ENCODE measurements at places on chromosomes 7 and 10.

- DNase-seq, result no peak
Measured at GRCh38 chr7:135889823-135890222, 87.3 kb downstream of the MTPN start.

DNA sequence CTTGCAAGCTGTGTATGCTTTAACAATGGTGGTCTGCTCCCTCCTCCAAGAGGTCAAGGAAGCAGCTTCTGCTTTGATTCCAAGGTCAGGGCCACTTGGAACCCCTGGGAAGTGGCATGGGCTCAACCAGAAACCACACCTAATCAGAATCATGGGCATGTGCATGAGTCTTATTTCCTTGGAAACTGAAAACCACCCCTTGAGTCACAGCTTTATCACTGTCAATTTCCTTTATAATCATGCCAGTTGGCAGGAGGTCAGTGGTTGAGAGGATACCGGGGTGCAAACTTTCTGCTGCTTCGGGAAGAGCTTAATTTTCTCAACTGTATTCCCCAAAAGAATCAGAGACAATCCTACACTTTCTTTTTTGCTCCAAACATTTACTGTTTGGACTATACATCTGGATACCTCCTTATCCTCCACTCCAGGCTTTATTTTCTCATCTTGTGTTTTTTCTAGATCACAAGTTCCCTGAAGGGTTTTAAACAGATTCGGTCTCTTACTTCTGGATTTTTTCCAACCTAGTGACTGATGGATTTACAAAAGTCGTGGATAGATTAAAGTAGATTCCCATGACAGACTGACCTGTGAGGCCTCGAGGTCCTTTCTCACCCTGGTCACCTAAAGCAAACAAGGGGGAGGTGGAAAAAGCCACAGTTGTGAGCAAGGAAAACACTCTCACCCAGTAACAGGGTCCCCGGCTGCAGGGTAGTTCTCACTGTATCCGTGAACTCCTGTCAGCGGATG lies 36.0 kb downstream of the COL17A1 start:
- no peak for DNase-seq

DNA sequence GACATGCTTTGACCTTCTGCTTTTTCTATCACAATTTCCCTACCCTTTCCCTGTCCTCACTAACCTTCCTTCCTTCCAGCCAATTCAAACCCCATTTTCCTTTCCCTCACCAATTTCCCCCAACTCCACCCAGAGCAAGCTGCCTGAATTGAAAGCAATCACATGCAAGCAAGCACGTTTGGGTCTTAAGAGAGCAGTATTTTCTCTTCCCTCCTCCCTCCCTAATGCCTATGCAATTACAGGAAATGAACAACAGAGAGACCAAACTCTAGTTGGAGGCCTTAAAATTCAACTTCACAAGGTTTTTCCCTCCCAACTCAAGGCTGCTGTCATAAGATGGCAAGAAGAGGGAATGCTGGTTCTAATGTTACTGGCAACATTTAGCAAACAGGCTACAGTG lies 117.2 kb downstream of the MYOF start:
- no peak for DNase-seq

GRCh38 chr7:118312051-118312450 lies 87.5 kb downstream of the ANKRD7 start:
- DNase-seq, result no peak

- DNase-seq, result no peak
Measured at GRCh38 chr10:86254526-86255174, 111.9 kb downstream of the GRID1 start.

DNA sequence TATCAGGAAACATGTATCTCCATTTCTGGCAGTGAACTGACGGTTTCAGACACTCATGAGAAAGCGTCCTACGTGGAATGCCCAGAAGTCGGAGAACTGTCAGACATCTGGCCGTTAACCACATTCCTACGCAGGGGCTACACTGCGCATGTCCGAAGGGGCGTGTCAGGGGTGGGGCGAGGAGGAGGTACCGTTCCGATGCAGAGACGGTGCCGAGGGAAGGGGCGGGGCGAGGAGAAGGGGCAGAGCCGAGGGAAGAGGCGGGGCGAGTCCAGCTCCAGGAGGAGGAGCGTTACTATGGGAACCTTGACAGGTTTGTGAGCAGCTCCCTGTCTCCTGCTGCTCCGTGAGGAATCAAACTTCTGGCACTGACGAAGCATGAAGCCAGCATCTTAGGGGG lies 366.9 kb upstream of the NUPR2 start:
- DNase-seq, result no peak

DNA sequence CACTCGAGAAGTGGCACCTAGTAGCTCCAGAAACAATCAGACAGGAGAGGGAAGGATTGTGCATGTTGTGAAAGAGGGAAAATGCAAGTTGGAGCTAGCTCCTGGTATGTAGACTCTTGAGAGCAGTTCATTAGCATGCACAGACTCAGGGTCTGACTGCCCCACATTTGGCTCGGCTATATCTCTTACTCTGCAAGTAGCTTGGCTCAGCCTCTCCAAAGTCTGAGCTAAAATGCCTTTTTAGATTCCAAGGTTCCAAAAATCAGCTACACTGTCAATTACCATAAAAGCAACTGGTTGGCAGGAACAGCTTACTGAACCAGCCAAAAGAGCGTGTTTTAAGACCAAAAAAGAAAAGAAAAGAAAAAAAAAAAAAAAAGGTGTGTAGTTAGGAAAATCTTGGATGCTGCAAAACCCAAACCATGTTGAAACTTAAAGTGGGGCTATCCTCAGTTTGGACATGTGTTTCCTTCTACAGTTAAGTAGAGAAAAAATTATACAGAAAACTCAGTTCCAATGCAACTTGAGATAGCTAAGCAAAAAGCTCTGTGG lies 65.5 kb downstream of the MKX start:
- DNase-seq, result no peak

GRCh38 chr10:49001870-49002672 lies 62.4 kb upstream of the LRRC18 start:
- DNase-seq, result no peak

DNA sequence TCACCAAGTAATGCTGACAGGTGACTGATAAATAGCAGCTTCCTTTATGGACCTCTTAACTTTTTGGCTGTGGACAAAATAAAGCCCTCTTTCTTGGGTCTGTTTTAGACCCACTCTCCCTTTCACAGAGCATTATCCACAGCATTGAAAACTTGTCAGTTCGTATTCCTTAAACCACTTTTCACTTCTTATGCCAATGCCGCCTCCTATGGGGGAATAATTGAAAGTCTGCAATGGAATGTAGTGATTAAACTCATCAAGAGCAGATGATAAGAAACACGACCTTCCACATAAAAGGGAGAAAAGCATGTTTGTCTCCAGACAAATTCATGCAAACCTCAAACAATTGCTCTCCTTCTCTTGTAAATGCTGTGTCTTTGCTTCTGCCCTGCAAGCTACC lies 153.4 kb downstream of the SORCS1 start:
- DNase-seq, result no peak

- DNase-seq, result no peak
Measured at GRCh38 chr7:4879396-4880081, 4.0 kb downstream of the RADIL start.

GRCh38 chr10:97190450-97190849 lies 4.7 kb upstream of the SLIT1 start:
- no peak for DNase-seq

- DNase-seq, result peak; percentile 46
Measured at GRCh38 chr7:47482013-47482875, 99.7 kb downstream of the TNS3 start.

- DNase-seq, result no peak
Measured at GRCh38 chr10:61284222-61284890, 168.8 kb downstream of the TMEM26 start.

DNA sequence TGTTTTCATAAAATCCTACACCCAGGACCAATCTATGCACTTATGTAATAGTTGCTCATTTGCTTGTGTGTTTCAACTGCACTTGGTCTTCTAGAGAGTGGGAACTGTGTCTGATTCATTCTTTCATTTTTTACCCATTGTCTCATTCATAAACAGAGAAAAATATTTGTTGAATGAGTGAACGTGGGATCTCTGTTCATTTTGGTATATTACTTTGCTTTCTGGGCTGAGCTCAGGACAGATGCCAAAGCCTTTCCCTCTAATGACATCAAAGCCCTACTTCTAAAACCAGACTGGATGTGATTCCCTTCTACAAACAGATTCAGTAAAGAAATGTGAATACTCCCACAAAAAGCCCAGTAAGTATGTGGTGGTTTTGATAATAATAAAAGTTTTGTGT lies 145.2 kb downstream of the ST7 start:
- no peak for DNase-seq

DNA sequence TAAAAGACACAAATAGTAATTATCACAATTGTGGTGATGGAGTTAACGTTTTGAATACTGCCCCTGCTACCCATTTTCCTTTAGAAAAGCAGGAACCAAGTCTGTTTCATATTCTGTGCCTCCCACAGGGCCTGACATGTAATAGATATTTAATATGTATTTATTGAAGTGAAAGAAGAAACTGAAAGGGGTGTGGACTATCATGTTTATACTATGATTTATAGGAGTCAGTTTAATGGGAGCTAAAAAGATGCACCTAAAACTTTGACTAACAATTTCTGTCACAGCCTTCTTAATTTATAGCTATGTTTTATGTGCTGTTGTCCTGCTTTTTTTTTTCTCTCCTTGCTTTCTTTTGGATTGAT lies 24.1 kb upstream of the BHLHA15 start:
- DNase-seq, result no peak

DNA sequence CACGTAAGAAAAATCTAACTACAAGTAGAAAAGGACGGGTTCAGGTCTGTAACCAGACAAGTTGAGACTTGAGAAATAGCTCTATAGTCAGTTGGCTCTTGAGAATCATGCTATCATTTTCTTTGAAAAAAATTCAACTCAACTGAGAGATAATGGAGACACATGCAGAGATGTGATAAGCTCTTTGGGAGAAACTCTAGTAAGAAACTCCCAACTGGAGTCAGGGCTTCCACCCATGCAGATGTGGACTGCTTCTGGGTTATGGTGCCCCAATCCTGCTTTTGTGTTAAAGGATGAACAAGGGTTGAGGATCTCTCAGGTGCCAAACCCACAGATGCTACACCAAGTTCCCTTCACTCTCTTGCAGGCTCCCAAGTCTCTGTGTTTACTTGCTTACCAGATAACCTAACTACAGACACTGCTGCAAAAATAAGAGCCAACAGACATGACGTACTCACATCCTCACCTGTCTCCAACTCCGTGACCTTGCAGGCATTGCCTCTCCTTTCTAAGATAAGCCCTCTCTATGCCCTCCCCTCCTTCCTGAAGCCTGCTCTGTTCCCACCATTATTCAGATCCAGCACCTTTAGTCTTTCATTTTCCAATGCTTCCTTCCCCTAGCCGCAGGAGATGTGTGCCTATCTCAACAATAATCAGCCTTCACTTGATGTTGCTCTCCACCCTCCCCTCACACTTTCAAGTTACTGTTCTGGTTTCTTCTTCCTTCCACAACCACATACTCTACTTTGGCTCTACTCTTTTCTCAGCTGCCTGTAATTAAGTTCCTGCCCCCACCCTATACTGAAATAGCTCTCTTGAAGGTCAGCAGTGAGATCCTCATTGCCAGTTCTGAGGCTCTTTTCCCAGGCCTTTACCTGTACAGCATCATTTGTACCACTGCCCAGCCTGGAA lies 130.0 kb downstream of the ICA1 start:
- DNase-seq, result no peak

DNA sequence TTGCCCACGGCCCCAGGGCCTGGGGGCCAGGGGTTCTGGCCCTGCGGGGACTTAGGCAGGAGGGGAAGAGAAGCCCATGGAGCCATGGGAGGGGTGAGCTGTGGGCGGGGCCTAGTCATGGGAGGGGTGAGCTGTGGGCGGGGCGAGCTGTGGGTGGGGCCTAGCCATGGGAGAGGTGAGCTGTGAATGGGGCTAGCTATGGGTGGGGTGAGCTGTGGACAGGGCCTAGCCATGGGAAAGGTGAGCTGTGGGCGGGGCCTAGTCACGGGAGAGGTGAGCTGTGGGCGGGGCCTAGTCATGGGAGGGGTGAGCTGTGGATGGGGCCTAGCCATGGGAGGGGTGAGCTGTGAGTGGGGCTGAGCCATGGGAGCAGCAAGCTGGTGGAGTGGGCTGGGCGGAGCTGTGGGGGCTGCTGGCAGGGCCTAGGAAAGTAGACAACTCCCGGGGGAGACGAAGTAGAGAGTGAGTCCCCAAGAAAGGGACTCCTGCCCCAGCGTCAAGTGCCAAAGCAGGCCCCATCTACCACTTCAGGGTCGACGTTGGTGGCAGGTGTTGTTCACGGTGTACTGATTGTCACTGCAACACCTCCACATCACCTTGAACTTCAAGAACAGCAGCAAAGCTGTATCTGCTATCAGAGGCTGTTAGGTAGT lies 19.2 kb upstream of the TTYH3 start:
- no peak for DNase-seq

DNA sequence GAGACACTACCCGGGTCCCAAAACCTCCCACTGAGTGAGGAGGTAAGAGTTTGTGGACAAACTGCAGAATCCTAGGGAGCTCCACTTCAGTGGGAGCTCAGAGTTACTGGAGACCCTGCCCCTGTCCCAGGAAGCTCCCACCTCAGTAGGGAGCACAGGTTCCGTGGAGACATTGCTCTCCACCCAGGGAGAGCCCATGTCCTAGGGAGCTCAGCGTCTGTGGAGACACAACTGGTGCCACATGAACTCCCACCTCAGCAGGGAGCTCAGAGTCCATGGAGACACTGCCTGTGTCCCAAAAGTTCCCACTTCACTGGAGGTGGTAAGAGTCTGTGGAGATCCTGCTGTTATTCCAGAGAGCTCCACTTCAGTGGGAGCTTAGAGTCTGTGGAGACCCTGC lies 6.3 kb downstream of the MYO1G start:
- DNase-seq, result no peak

DNA sequence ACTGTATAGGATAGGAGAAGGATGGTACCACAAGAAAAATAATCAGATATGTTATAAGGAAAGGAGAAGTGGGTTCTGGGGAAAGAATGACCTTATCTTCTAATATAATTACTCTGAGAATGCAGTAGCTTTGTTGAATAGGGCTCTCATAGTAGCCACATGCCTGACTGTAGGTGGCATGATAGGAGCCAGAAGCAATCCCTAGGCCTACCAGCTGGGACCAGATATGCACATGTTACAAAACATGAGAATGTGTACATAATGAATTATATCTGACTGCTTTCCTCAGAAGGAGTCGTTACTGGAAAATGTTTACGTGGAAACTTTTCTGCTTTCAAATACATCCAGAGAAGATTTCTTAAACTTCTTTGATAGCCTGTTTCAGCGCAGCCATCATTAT lies 53.2 kb upstream of the FAM3C start:
- DNase-seq, result no peak

GRCh38 chr10:7787150-7787856 lies 490 bp downstream of the KIN start:
- no peak for DNase-seq

GRCh38 chr10:132588301-132589013 lies 50.9 kb downstream of the INPP5A start:
- DNase-seq, result peak; percentile 59
